Activated CD4-positive, alpha-beta memory T cell treated with anti-CD3 and anti-CD28 coated beads, Interleukin-2, amount 10 ng/mL, durations not matched to agents 7 days and 5 days (primary cell): ENCODE measurements at places on chromosomes 5 and 9. TPM values are rescaled to one million over a fixed set of nuclear protein-coding genes. Genes with fewer than 3 reads are reported as not detected.

LCN15 gene
- total RNA-seq, result not detected

FAM81B gene
- not detected for total RNA-seq

WDR38 gene
- total RNA-seq, result not detected

DDX31 gene
- total RNA-seq, result 10.2 TPM

SREK1 gene
- total RNA-seq, result 53.4 TPM

FUBP3 gene
- 32.2 TPM for total RNA-seq

COL5A1 gene
- 0.13 TPM for total RNA-seq

CCL21 gene
- total RNA-seq, result not detected

PCDHAC2 gene
- not detected for total RNA-seq

PFN3 gene
- total RNA-seq, result not detected

MSANTD3 gene
- 17.1 TPM for total RNA-seq

FGF10 gene
- not detected for total RNA-seq

SLC34A1 gene
- total RNA-seq, result 1.4 TPM

DMRT3 gene
- total RNA-seq, result not detected

EMB gene
- total RNA-seq, result 188 TPM

NKD2 gene
- total RNA-seq, result 3.6 TPM

SOWAHA gene
- total RNA-seq, result not detected

SLC25A2 gene
- 0.38 TPM for total RNA-seq

ECM2 gene
- total RNA-seq, result not detected

SLC1A1 gene
- 0.05 TPM for total RNA-seq

PITX1 gene
- not detected for total RNA-seq
